ENCODE measurements at places on chromosomes 7 and 10. TPM values are rescaled to one million over a fixed set of nuclear protein-coding genes. Genes with fewer than 3 reads are reported as not detected.

The SEMA3A gene
- 65.8 TPM for total RNA-seq

The FGFBP3 gene
- total RNA-seq, result 0.47 TPM

The APBB1IP gene
- total RNA-seq, result 1.6 TPM

The TRIP6 gene
- 73.1 TPM for total RNA-seq

The GIMAP4 gene
- total RNA-seq, result not detected

The VAX1 gene
- total RNA-seq, result not detected

The FERD3L gene
- total RNA-seq, result not detected

The ATRNL1 gene
- 0.16 TPM for total RNA-seq

The ADAMTS14 gene
- 3.3 TPM for total RNA-seq

All from bronchial smooth muscle cell (primary cell).